ENCODE measurements at places on chromosomes 3 and 15.
A peak's percentile ranks its signal among the peaks of the same experiment; 100 is the strongest.

DNA sequence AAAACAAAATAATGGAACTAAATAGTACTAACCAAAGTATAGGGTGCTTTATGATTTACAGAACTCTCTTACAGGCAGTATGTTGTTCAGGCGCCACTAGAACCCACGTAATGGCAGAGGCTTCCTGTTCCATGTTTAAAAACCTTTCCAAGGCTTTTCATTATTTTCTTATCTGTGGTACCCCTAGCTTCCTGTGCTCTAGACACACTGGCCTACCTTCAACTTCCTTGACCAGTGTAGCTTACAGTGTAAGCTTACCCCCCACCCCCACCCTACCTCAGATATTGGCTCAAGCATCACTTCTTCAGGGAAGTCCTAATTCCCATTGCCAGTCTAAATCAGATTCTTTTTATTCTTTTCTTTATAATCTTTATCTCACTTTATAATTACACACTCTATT is 2.9 kb downstream of the NR2C2 start:
- DNase-seq = no peak

GRCh38 chr15:75203017-75203907 is 1.6 kb downstream of the C15orf39 start:
- DNase-seq = no peak

DNA sequence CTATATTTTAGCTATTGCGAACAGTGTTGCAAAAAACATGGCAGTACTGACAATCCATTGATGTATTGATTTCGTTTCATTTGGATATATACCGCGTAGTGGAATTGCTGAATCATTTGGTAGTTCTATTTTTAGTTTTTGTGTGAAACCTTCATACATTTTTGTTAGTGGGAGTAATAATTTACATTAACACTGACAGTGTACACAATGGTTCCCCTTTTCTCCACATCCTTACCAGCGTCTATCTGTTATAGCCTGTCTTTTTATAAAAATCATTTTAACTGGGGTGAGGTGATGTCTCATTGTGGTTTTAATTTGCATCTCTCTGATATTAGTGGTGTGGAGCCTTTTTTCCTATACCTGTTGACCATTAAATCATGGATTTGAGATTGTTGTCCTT is 392.4 kb upstream of the ALCAM start:
- no peak for DNase-seq

DNA sequence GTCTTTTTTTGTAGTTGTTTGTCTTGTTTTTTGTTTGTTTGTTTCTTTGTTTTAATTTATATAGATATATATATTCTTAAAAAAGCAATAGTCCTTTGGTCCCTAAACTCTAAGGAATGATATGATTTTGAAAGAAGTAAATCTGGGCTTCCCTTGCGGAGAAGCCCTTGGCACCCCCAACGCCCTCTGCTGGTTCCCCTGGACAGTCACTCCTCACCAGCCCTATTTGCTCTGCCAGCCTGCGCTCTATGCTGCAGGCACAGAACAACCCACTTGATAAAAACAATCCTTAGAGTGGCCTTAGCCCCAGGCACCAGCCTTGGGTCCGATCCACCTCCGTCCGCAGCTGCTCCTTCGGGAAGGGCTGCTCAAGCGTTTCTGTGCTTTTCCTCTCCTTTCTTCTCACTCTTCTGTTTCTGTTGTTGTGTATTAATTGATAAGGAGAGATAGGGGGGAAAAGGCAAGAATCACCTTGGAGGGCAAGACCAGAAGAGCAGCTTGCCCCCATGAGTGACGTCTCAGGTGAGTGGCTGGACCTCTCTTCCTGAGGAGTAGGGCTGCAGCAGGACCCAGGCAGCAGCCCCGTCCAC is 13.7 kb upstream of the PARP6 start:
- no peak for DNase-seq

GRCh38 chr3:129596194-129597086 is 10.0 kb downstream of the PLXND1 start:
- no peak for DNase-seq

DNA sequence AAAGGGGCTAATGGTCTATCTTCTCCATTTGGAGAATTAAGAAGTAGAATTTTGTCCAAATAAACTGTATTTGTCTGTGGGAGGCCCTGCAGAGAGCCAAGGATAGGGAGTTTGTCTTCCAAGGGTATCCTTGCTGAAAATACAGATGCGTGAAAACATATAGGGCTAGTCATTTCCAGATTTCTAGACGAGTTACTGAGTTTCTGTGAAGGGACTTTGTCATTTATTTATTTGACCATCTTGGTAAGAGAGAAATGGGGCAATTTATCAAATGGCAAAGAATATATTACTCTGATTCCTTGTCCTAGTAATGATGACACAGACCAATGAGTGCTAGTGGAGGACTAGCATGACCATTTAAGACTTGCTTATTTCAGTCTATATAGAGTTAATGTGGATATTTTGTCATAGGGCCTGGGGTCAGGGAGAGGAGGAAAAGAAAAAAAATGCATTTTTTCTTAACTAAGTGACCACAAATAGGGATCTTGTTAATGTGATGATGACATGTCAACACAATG is 376.6 kb upstream of the ONECUT1 start:
- DNase-seq = no peak

- DNase-seq = no peak
Observed at GRCh38 chr15:91873138-91873536, 19.6 kb downstream of the SLCO3A1 start.

- DNase-seq = no peak
Observed at GRCh38 chr15:34588046-34588674, 4.7 kb upstream of the GOLGA8B start.

- no peak for DNase-seq
Observed at GRCh38 chr15:100183921-100184495, 157.8 kb downstream of the ADAMTS17 start.

GRCh38 chr15:101258238-101259144 is 6.6 kb upstream of the CHSY1 start:
- DNase-seq = peak; percentile 61

DNA sequence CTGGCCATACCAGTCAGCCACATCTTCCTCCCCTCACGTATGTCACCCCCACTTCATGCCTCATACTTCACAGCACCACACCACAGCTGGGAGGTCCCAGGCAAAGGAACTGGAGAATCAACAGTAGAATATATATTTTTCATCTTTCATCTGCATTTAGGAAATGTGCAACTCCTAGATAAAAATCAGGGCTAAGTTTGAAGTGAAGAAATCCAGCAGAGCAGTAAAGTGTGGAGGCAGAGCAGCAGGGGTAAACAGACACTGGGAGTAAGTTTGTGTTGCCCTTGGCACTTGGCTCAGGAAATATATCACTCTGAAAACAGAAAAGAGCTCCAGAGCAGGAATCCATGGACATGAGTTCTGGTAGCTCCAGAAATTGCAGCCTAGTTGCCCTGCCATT is 2.8 kb upstream of the HERC1 start:
- DNase-seq = no peak

GRCh38 chr3:31448035-31448881 is 84.5 kb upstream of the STT3B start:
- no peak for DNase-seq

- DNase-seq = no peak
Observed at GRCh38 chr3:106830334-106830733, 546.9 kb upstream of the CCDC54 start.

- no peak for DNase-seq
Observed at GRCh38 chr15:80473286-80474223, 69.4 kb downstream of the ARNT2 start.

GRCh38 chr3:140822401-140823047 is 119.1 kb upstream of the SLC25A36 start:
- no peak for DNase-seq

GRCh38 chr3:122646146-122646988 is 34.3 kb upstream of the PARP14 start:
- DNase-seq = no peak

- DNase-seq = no peak
Observed at GRCh38 chr3:4045756-4046155, 246.5 kb downstream of the LRRN1 start.

DNA sequence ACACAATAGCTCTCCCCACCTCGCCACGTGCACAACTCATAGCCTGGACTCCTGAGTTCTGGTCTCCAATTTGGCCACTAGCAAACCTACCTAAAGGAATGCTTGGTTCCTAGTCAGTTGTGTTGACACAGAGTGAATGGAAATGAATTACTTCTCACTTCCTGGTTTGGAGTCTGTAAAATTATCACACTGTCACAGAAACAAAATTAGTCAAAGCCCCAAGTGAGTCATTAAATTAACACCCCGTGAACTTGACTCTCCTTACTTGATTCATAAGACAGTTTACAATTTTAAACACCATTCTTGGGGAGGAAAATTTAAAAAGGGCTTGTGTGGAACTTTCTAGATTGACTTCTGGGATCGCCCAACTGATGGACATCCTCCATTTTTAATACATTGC is 276.2 kb upstream of the CTNNB1 start:
- DNase-seq = no peak

- no peak for DNase-seq
Observed at GRCh38 chr3:101646726-101647125, 30.2 kb downstream of the ZBTB11 start.

GRCh38 chr3:103218793-103219192 is 784.0 kb downstream of the ZPLD1 start:
- no peak for DNase-seq

- no peak for DNase-seq
Observed at GRCh38 chr15:58900631-58901030, 32.8 kb downstream of the SLTM start.

DNA sequence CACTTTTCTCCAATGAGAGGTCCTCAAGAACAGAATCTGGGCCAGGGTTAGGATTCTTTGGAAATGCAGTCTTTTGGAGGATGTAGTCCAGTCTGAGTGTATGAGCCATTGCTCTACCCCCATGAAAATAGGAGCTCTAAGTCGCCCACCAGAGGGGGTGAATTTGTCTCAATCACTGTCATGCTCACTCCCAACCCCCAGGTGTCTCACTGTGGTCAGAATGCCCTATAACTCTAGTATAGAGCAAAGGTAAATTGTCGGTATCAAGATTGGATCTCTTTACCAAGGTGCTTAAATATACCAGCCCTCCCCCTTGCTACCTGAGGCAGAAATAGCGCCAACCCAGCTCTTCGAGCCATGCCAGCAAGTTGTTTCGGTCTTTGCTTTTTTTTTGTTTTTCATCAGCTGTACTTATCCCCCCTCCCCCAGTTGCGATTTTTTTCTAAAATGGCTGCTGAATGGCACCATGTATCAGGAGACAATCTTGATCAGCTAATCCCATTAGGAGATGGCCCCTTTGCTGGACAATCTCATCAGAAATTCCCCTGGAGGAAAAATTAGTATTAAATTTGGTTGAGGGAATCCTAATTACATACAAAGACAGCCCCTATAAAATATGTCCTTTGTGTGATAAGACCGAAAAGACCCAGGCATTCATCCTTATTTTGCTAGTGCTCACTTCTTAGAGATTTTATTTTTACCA is 130.7 kb downstream of the EBLN2 start:
- no peak for DNase-seq

DNA sequence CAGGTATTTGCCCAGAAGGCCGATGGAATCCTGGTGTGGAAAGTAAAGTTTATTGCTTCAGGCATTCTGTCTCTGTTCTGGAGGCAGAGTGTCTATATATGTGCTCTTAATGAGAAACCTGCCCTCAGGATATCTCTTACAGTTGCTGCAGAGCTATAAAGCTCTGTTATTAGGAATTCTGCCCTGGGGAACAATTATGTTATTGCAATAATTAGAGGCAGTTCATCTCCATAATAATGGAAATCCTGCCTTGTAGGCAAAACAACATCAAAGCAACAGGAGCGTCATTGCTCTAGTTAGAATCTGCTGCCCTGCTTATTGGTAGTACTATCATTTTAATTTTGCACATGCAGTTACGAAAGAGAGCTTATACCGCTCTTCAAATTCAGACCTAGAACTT is 175.6 kb downstream of the IL5RA start:
- DNase-seq = no peak

GRCh38 chr3:79085171-79085570 is 682.6 kb downstream of the ROBO1 start:
- DNase-seq = no peak

DNA sequence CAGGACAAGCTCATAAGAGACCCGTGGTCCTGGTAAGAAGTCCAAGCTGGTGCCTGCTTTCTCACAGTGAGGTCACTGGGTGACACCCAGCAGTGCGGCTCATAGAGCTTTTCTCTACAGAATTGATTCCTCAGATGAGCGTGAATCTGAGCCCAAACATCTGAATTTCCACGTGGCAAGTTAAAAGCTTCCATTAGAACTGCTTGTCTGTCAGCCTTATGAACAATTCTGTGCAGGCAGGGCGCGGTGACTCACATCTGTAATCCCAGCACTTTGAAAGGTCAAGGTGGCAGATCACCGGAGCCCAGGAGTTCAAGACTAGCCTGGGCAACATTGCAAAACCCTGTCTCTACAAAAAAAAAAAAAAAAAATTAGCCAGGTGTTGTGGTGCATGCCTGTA is 113.1 kb upstream of the ABHD17C start:
- DNase-seq = no peak

- no peak for DNase-seq
Observed at GRCh38 chr3:167705840-167706239, 28.9 kb downstream of the PDCD10 start.

GRCh38 chr3:134355416-134355815 is 18.8 kb downstream of the AMOTL2 start:
- DNase-seq = no peak

GRCh38 chr3:130266817-130267216 is 78.7 kb upstream of the COL6A5 start:
- no peak for DNase-seq

- no peak for DNase-seq
Observed at GRCh38 chr3:129461022-129461421, 21.0 kb downstream of the IFT122 start.

DNA sequence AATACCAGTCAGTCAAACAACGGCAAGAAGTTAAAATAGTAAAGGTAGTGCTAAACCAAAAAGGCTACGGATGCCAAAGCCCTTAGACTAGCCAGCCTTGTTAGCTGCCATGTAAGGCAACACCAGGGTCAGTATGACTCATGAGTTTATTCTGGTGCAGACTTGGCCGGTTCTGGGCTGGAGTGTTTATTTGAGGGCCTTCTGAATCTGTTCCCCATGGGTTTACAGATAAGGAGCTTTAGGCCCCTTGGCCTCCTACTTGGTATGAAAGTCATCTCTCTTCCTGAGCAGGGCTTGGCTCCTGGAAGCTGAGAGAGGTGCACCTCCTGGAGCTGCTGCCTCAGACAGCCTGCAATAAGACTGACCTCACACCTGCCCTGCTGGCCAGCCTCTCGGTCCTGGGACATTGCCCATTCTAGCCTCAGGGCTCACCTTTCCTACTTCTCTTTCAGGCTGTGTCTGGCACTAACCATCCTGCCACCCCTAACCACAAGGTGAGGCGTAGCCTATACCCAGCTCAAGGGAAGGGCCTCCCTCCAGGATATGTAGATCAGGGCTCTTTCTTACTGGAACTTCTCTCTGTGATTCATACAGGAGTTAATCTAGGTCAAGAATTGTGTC is 10.4 kb upstream of the RTP1 start:
- DNase-seq = no peak

Measured in NCI-H187 treated with DMSO at 0.1 percent for 48 hours (cell line).